ENCODE measurements at places on chromosomes 12 and 14.

- no peak for DNase-seq
Observed at GRCh38 chr14:64509036-64509435, 4.5 kb downstream of the ZBTB1 start.

DNA sequence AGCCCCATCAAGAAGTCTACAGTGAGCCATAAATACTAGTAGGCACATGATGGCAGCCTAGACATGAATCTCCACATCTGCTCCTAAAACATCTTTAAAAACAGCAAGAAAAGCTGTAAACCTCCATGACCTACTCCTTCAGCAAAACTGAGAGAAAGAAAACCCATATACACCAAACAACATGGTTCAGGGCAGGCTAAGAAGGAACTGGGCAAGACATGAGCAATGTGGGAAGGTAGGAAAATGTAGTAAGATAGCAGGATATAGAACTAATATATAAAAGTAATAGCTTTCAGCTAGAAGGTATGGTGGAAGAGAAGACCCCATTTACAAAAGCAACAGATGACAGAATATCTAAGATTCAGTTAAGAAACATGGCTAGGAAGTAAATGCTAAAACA, 88.8 kb downstream of the RPS6KA5 start:
- DNase-seq, result no peak

DNA sequence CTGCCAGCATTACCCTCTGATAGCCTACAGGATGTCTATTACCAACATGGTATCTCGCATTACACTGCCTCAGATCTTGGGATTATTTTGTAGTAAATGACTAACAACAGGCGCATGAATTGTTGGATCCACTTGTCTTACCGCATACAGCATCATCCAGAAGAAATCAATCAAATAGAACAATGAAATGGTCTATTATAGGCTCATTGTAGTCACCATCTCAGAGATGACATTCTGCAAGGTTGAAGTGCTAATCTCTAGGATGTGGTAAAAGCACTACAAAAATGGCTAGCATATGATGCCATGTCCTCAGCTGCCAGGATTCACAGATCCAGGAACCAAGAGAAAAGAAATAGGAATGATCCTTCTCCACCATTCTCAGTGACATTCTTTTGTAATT, 52.0 kb downstream of the WASHC3 start:
- DNase-seq, result peak; percentile 67

DNA sequence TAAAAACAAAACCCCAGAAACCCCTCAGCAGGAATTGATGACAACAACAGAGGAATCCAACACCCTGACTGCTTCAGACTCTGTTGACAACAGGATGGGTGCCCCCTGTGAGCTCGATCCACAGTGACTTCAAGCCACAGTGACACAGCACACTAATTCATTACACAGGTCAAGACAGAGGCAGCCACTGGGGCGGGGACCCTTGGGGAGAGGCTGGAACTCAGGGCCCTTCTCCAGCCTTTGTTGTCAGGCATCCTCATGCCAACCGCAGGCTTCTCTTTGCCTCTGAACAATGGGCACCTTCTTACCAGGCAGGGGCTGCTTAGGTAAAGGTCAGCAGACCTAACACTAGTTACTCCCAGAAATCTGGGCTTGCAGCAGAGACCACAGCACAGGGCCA, 37.6 kb downstream of the ACADS start:
- DNase-seq, result no peak

- DNase-seq, result no peak
Observed at GRCh38 chr14:88746052-88746451, 46.7 kb downstream of the EML5 start.

DNA sequence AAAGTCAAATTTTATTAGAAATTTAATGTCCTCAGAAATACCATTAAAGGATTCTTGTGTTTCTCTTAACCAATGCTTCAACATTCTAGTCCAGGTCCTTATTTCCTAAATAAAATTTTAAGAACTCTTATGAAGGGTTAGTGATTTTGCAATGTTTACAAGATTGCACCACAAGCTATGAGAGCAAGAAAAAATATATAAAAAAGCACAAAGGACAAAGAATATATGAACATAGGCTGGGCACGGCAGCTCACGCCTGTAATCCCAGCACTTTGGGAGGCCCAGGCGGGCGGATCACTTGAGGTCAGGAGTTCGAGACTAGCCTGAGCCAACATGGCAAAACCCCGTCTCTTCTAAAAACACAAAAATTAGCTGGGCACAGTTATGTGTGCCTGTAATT, 7.7 kb downstream of the RACGAP1 start:
- no peak for DNase-seq

- DNase-seq, result no peak
Observed at GRCh38 chr14:44388306-44388705, 118.8 kb downstream of the FSCB start.

GRCh38 chr12:111359231-111359913, 9.5 kb downstream of the PHETA1 start:
- DNase-seq, result no peak

DNA sequence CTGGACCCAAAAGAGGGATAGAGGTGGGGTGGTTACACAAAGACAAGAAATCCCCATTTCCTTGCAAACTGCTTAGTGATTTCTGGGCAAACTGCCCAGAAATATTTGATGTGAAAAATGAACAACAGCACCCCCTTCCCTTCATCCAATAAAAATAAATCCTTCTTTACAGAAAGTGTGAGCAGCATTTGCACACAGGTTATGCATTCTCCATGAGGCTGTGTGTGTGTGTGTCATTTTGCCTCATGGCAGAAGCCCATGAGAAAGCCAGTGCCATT, 17.2 kb upstream of the NRXN3 start:
- DNase-seq, result no peak

DNA sequence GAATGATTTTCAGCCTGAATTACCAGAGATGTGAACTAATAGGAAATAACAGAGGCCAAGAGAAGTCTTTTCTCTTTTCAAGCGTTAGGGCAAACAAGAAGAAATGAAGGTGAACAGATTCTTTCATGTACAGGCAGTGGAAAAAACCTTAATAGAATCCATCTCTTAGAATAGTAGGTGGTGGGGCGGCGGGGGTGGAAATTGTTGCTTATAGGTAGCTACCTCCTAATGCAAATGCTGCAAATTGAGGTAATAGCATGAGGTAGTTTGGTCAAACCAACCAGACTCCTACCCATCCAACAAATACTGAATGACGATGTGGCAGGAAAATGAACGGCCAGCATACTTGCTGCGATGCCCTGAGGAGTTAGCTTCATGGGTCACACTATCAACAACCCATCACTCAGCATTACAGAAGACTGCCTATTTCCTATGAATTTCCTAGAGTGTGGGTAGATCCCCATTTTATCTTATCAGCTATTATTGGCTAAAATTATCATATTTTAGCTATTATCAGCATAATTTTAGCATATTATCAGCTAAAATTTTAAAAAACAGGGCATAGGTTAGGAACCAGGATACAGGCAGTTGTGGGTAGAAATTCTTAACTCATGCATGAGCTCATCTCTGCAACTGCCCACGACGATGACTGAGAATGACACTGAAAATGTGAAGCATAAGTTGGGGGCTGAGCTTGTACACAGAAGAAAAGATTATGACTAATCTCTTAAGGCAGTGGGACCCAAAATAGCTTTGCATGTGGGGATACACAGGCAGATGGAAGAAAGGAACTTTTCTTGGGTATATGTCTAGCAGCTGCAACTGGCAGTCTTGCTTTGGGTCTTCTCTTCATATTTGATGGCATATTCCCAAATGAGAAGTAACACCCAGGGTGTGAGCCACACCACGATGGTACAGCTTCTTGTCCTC, 68.7 kb downstream of the NIN start:
- no peak for DNase-seq

DNA sequence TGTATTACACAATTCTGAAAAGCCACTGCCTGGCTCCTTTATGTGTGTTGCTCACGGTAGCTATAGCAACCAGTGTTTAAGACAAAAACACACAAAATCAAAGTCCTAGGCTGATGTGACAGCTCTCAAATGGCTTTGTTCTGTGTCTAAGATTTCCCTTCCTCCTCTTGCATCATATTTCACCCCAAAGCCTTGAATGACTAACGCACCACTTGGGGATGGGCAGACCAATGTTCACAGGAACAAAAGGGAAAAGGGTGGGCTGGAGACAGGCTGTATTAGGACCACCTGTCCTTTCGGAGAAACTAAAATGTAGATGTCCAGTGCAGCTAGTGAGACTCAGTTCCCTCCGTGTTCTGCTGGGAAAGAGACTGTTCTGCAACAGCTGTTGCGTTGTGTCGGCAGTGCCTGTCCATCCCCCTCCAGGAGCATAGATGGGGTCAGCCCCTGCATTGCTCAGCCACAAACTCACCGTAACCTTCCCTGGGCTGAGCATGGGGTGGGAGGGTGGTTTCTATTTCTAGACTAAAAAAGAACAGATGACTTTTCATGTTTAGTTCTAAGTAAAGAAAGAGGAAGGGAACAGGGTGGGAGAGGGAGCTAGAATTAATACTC, 26.8 kb upstream of the DAAM1 start:
- no peak for DNase-seq
